ENCODE measurements at places on chromosomes 3 and 15. TPM values are rescaled to one million over a fixed set of nuclear protein-coding genes. Genes with fewer than 3 reads are reported as not detected.

GRCh38 chr3:150346981-150347863, 60.9 kb upstream of the TSC22D2 start:
- peak; percentile 61 for DNase-seq

- DNase-seq = no peak
Measured at GRCh38 chr15:74982183-74982582, 13.2 kb upstream of the SCAMP5 start.

GRCh38 chr15:70589221-70589620, 174.1 kb downstream of the UACA start:
- DNase-seq = no peak

GRCh38 chr15:100426937-100427336, 85.2 kb upstream of the ADAMTS17 start:
- DNase-seq = peak; percentile 64

Gene CAMP
- total RNA-seq = 1.3 TPM

GRCh38 chr3:34183114-34183513, 384.7 kb downstream of the PDCD6IP start:
- no peak for DNase-seq

DNA sequence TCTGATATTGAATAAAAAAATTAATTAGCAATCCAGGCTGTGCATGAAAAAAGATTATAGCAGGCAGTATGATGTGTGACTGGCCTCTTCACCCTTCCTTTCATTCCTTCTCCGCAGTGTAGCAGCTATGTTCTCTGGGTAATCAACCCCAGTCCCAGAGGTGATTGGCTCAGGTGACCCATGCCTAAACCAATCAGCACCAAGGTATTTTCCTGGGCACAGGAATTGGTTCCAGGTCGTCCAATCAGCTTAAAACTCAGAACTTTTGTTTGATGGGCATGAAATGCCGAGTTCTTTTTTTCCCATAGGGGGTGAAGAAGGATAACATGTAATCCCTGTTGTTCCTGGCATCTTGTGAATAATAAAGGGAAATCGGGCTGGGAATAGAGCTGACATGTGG, 5.8 kb upstream of the BNC1 start:
- DNase-seq = no peak

DNA sequence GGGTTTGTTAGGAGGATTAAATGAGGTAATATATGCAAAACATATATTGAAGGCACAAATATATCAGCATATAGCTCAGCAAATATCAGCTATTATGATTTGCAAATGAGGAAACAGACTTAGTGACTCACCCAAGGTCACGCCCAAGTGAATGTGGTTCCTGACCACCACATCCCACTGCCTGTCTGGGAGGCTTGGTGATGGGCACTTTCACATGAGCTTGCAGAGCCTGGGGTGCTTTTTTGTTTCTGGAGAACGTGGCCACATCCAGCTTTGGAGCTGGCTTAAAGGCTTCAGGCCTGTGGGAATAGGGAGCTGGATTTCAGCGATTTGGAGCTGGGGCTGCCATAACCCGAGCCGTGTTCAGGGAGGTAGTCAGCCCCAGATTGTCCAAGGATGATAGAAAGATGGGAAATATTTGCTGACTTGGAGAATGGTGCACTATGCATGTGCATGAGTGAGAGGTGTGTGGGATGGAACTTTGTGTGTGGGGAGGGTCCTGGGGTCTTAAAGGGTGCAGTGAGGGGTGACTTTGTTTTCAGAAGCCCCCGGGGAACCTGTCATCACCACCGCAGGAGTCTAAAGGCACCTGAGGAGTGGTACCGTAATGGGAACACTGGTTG, 12.0 kb upstream of the FGD5 start:
- DNase-seq = no peak

Gene RTP1
- not detected for total RNA-seq

Gene INSYN1
- total RNA-seq = 3.1 TPM

Gene SERPINI1
- total RNA-seq = 5.4 TPM

- DNase-seq = peak; percentile 6
Measured at GRCh38 chr15:73959801-73960200, 32.3 kb downstream of the STOML1 start.

DNA sequence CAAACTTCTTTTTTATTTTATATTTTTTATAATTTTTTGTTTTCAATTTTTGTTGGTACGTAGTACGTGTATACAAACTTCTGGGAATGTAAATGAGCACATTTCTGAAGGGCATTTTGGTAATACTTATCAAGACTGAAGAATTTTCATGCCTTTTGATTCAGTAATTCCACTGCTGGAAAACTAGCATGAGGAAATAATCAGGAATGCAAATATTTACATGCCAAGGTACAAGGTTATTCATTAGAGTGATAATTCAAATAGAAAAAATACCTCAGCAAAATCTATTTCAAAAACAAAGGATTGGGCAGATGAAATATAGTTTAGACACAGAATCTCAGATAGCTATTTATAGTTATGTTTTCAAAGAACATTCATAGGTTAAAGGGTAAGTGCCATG, 128.7 kb downstream of the DMXL2 start:
- DNase-seq = no peak

DNA sequence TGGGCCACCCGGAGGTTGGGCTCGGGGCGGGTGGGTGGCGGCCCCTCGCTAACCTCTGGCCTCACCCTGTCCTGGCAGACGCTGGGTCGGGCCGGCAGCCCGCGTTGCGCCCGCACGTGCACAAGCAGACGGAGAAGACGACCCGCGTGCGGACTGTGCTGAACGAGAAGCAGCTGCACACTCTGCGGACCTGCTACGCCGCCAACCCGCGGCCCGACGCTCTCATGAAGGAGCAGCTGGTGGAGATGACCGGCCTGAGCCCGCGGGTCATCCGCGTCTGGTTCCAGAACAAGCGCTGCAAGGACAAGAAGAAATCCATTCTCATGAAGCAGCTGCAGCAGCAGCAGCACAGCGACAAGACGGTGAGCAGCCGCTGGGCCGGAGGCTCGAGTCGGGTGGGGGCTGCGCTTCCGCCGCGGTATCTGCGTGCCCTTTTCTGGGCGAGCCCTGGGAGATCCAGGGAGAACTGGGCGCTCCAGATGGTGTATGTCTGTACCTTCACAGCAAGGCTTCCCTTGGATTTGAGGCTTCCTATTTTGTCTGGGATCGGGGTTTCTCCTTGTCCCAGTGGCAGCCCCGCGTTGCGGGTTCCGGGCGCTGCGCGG, 3.7 kb downstream of the ISL2 start:
- DNase-seq = peak; percentile 63

Gene ACAA1
- 112 TPM for total RNA-seq

GRCh38 chr3:16012086-16012485, 162.4 kb upstream of the GALNT15 start:
- no peak for DNase-seq

GRCh38 chr3:154193000-154193615, 71.9 kb downstream of the ARHGEF26 start:
- no peak for DNase-seq

- no peak for DNase-seq
Measured at GRCh38 chr3:172869368-172869771, 118.8 kb downstream of the ECT2 start.

Gene SMAD6
- total RNA-seq = 62.3 TPM

Gene HCN4
- 0.37 TPM for total RNA-seq

DNA sequence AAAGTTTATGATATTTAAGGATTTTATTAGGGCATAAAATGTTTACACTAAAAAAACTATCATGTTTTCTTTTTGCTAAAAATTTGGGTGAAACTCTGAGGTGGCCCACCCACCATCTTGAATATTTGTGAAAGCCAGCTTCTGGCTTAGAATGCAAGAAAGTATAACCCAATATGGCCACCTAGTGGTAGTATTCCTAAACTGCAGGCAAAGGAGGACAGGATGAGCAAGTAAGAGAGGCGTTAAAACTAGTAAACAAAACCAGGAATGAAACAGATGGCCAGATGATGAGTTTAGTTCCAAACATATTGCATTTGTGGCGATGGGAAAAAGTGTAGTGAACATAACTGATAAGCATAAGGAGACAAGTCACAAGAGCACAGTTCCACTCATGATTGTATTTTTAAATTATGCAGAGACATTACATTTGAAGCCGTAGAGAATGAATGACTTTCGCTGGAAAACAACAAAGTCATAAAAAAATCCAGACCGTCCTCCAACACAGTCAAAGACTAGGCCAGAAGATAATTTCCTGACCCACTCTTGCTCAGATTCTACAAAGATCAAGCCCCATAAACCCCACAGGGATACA, 103.3 kb upstream of the PRTG start:
- peak; percentile 91 for DNase-seq

DNA sequence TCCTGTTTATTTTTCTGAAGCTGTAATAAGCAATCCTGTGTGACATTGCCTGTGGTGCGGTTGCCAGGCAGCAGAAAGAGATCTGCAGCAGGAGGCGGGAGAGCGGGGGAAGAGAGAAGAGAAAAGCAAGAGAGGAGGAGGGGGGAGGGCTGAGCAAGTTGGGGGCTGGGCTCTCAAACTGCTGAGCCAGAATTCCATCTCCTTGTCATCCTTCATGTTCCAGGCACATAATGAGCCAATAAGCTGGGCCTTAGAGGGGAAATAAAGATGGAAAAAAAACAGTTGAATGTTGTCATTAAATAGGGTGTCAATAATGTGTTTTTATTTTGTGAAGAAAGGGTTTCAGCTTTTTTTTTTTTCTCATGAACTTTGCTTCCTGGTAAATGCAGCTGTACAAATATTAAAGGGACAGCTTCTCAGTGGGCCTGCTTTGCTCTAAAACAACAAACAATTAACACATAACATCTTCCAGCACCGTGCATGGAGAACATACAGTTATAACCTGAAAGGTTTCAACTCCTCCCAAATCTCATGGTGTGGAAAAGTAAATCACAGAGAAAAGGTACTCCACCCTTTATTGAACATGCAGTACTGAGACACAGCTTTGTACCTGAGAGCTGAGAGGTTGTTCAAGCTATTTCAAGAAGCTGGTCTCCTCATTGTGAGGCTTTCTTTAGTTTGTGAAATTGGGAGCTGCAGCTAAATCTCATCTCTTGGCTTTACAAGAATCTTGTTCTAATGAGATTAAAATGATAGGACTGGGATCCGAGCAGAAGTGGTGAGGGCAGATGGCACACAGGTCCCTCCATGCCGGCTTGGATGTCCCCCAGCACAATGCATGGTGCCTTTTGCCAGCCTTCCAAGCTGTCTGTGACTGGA, 451.1 kb upstream of the KCNMB2 start:
- peak; percentile 99 for DNase-seq

Gene TLR9
- 0.20 TPM for total RNA-seq

DNA sequence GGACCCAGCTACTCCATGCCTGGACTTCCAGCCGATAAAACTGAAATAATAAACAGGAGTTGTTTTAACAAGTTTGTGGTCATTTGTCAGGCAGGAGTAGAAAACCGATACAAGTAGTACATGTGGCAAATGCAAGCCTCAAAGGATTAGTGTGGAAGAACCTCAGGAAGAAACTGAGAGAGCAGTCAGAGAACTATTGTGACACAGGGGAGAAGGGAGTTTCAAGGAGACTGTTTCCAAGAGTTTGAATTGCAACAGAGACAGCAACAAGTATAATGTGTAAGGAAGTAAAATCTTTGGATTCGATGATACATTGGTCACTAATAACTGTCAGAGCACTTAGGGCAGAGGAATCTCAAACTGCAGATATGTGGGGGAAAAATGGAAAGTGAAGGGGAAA, 450.6 kb upstream of the ARHGEF26 start:
- DNase-seq = no peak

DNA sequence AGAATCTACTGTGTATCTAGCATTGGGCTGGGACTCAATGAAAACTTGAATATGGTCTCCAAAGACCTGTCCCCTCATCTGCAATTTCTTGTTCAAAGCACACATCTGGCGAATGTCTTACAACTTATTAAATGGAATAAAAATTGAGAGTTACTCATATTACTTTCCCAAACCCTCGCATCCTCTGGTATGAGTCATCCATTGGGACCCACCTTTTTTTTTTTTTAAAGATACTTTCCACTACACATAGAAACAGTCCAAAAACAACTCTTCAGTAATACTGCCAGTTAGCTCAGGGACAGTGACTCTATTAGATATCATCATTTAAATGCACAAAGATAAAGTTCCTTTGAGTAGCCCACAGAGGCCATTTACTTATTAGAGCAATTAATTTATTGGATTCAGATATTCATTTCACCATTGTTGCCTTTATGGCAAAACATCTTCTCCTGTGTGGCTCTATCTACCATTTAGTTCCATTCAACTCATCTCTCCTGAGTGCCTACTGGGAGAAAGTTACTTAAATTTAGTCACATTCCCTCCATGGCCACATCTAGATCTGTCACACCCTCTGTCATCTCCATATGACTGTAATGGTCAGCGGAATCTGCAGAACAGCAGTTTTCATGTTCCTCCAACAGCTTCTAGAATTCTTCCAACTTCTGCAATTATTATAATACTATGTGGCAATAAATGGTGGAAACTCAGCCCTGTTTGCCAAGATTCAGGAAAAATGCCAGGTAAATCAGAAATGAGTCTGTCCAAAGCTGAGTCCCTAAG, 77.9 kb upstream of the ARHGEF3 start:
- DNase-seq = no peak

Gene PDCD10
- 113 TPM for total RNA-seq

GRCh38 chr15:84910928-84911623, 26.6 kb downstream of the SLC28A1 start:
- no peak for DNase-seq

Gene FBXW12
- not detected for total RNA-seq
